Thoracic aorta (tissue), 2 donors: ENCODE measurements at places on chromosomes 2 and 18. TPM values are rescaled to one million over a fixed set of nuclear protein-coding genes. Genes with fewer than 3 reads are reported as not detected.

- peak overlapping the region; percentile 56 for H3K27ac ChIP-seq
- H3K27me3 ChIP-seq: no peaks in the 10 kb centered on the region
- H3K36me3 ChIP-seq: no peaks in the 10 kb centered on the region
- peak; percentile 19 for DNase-seq
- no peaks in the 10 kb centered on the region for H3K4me1 ChIP-seq
These were observed 8.7 kb upstream of the KIAA2012 start for GRCh38 chr2:202064171-202064880.

DNA sequence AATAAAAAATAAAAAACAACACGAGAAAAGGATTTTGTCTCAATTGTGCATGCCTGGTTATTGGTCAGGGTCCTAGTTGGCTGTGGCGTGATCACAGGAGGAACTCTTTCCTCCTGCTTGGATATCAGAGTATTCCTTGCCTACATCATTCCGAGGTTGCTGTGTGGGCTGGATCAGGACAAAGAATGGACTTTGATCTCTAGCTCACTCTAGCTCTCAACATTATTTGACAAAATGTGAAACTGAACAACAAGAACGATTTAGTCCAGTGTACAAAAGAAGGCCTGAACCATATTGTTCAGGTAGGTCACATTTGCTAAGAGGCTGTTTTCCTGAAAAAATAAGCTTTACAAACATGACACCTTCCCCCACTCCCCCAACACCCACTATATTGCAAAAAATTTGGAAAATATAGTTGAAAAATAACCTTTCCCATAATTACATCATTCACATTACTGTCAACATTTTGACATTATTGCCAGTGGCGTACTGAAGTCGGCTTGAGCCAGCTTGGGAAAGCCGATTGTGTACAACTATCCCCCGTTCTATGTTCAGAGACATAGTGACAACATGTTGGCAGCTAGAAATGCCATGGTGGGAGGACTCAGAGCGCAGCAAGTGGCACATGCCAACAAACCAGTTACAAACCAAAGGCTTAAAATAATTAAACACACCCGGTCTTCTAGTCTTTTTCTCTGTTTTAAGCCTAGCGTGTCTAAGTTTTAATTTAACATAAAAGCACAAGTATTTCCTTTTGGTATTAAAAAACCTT lies 179.0 kb downstream of the LPIN1 start:
- no peak for DNase-seq
- H3K36me3 ChIP-seq: no peaks in the 10 kb centered on the region
- no peak overlapping the region for H3K27ac ChIP-seq
- H3K4me3 ChIP-seq: no peak overlapping the region
- H3K4me1 ChIP-seq: no peaks in the 10 kb centered on the region

DNA sequence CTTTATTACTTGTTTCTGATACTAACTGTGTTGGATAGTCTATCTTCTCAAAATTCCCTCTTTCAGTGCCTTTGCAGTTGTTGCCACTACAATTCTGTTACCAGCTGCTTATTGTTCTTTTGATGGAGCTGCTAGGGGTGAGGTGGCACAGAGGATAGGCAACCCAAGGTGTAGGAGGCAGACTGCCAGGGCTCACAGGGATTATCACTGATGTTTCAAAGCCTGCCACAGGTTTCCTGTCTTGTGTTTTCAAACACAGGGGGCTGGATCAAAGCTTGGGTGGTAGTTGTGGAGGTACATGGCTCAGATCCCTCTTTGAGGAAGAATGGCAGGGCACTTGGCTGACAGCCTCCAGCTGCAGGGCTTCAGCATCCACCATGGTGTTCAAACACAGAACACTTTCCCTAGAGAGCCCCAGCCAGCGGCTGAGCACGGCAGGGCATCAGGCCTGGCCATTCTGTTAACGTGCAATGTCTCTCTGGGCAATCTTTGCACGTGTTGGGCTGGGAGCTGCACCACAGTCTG lies 87.1 kb downstream of the POLE4 start:
- no peak for DNase-seq
- no peak overlapping the region for H3K27ac ChIP-seq
- H3K4me1 ChIP-seq: peaks cover 12% of the 10 kb centered on the region

The GPR45 gene
- total RNA-seq: not detected

The WNT10A gene
- not detected for total RNA-seq

- no peaks in the 10 kb centered on the region for H3K4me1 ChIP-seq
- no peak overlapping the region for H3K4me3 ChIP-seq
- no peak overlapping the region for H3K27ac ChIP-seq
- no peaks in the 10 kb centered on the region for H3K27me3 ChIP-seq
- no peak for DNase-seq
These were observed 80.2 kb upstream of the ZC3H15 start for GRCh38 chr2:186405842-186406241.

GRCh38 chr2:26692897-26693849 lies 651 bp downstream of the KCNK3 start:
- DNase-seq: no peak
- peak overlapping the region; percentile 58 for H3K27ac ChIP-seq
- H3K36me3 ChIP-seq: no peaks in the 10 kb centered on the region
- peak overlapping the region; percentile 74 for H3K4me3 ChIP-seq
- peaks cover 62% of the 10 kb centered on the region for H3K4me1 ChIP-seq

The WDR43 gene
- 76.4 TPM for total RNA-seq

DNA sequence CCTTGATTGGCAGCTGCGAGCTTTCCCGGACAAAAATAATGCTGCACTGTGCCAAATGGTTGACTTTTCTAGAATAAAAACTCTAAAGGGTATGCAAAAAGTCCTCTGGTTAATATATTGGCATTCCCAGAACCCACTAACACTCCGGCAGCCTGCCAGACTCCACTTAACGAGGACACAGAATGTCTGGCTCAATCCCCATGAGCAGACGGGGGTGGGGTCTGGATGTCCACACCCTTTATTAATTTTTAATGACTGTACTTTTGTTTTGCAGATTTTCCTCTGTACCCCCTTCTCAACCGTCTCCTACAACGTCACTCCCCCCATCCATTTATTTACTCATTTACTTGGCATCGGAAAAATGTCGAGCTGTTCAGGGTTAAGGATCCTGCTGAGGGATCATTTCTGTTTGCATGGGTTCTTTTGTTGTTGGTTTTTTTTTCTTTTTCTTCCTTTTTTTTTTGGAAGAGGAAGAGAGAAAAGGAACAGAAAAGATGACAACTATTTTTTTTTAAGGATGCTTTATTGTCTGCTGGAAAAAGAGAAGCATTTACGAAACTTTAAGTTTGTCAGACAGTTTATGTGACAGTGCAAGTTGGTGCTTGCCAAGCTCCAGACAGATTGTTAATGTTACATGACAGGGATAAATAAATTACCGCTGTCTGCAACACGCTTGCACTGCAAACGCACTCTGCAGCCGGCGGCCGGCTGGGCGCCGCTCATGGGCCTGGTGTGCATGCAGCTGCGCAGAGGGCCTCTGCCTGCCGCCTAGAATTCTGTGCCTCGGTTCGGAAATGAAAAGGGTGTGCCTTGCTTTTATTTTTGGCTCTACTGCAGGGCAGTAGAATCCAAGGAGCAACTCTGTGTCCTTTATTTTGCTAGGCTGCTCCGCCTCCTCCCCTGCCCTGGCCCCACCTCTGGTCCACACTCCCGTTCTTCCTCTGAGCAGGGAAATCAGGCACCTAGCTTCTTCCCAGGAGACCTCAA lies 3.6 kb downstream of the LDLRAD4 start:
- peaks cover 51% of the 10 kb centered on the region for H3K4me1 ChIP-seq
- H3K4me3 ChIP-seq: peak overlapping the region; percentile 92
- peak overlapping the region; percentile 94 for H3K27ac ChIP-seq
- DNase-seq: no peak
- no peaks in the 10 kb centered on the region for H3K27me3 ChIP-seq

The TUBA3E gene
- not detected for total RNA-seq

The C2orf15 gene
- total RNA-seq: 4.9 TPM

The LRRC30 gene
- total RNA-seq: not detected

- H3K27ac ChIP-seq: no peak overlapping the region
- no peaks in the 10 kb centered on the region for H3K36me3 ChIP-seq
- no peaks in the 10 kb centered on the region for H3K27me3 ChIP-seq
- no peaks in the 10 kb centered on the region for H3K4me1 ChIP-seq
- no peak for DNase-seq
- no peak overlapping the region for H3K4me3 ChIP-seq
These were observed 130.6 kb downstream of the CCDC85A start for GRCh38 chr2:56314371-56314770.

The HOXD10 gene
- not detected for total RNA-seq

GRCh38 chr2:197072533-197072932 lies 146.0 kb upstream of the PGAP1 start:
- peaks cover 12% of the 10 kb centered on the region for H3K4me1 ChIP-seq
- no peak overlapping the region for H3K27ac ChIP-seq
- no peak overlapping the region for H3K4me3 ChIP-seq
- no peaks in the 10 kb centered on the region for H3K27me3 ChIP-seq

DNA sequence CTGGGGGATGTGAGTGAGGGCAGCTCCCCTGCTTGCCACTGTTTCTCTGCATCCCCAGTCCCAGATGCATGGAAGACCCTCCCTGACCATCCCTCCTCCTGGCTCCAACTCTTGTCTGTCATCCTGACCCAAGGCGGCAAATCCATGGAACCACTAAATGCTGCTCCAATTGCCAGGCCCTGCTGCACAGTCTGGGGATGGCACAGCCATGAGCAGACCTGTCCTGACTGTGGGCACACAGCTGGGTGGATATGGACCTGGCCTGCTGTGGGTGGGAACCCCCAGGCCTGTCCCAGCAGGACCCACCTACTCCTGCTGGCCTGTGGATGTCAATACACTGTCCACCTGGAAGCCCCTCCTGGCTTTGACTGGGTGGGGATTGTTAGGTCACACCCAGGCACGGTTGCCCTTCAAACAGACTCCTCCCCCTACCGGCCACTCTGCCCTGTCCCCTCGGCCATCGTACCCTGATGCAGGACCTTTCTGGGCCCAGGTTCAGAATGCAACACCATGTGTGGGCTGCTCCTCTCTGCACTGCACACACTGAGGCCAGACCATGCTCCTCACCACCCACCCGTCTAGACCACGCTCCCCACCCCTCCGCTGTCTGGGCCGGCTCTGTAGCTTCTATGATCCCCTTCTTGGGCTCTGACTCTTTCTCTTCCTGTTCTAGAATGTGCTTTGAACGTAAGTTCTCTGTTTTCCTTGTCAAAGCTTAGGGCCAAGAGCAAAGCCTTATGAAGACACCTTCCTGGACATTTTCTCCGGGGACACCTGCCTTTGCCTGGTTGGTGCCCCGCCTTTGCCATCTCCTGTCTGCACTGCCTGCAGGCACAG lies 57.9 kb downstream of the INPP5D start:
- DNase-seq: no peak
- H3K36me3 ChIP-seq: no peaks in the 10 kb centered on the region
- H3K4me3 ChIP-seq: no peak overlapping the region
- no peak overlapping the region for H3K27ac ChIP-seq
- H3K4me1 ChIP-seq: no peaks in the 10 kb centered on the region

DNA sequence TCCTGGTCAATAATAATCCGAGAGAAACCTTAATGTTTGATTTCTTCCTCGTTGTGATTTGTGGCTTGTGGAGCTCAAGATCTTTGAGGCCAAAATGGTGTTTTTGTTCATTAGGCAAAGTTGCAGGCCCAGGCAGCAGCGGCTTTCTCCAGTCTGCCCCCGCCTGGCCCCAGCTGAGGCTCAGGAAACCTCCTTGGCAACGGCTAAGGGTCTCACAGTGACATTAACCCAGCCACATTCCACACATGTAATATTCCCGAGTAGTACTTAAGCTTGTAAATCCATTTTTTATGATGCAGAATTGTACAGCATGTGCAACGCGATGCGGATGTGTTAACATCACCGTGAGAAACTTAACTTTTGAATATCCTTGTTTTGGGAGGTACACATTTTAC lies 200.1 kb downstream of the BCL11A start:
- H3K4me1 ChIP-seq: no peaks in the 10 kb centered on the region
- H3K27me3 ChIP-seq: no peaks in the 10 kb centered on the region
- H3K36me3 ChIP-seq: no peaks in the 10 kb centered on the region
- no peak for DNase-seq
- no peak overlapping the region for H3K27ac ChIP-seq
- H3K4me3 ChIP-seq: no peak overlapping the region

DNA sequence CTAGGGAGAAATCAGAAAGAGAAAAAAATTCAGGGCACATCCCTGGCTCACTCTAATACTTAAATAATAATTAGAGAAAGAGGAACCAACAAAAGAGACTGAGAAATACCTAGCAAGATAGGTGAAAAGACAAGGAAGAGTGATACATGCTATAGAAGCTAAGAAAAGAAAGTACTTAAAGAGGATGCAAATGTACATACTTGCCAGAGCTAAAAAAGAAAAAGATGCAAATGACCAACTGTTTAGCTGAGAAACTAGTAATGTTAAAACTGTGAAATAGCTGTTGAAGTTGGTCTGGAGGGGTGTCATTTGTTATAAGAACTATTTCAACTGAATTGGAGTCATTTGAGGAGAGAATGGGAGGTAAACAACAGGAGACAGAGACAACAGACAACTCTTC lies 412.2 kb downstream of the SPAG16 start:
- no peak overlapping the region for H3K4me3 ChIP-seq
- no peaks in the 10 kb centered on the region for H3K27me3 ChIP-seq
- H3K27ac ChIP-seq: no peak overlapping the region
- DNase-seq: no peak

DNA sequence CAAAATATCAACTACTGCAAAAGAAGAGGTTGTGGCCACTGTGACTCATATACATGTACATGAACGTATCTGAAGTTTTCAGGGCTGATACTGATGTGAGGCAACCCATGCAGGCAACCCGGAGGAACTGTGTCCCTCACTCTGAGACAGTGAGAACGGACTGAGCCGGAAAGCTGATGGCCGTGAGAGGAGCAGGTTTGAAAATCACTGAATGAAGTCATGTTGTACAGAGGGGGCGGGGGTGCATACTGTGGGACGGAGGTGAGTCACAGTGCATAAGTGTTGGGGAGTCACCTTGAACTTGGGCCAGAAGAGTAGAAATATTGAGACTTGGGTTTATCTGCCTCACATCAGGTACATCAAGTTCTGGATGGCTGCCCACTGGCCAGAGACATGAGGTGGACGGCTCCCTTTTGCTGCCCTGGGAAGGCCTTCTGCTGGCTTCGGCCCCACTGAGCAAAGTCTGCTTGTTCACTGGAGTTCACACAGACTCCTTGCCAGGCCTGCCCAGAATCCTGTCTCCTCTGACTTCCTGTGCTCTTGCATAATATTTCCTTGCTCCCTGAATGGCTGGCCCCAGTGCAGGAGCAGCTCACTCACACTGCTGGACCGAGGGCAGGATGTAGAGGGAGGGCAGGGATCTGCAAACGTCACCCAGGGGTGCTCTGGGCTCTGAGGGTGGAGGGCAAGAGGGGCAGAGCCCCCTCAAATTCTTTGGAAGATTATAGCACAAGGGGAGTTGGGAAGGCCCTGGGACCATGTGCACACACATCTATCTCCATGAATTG lies 18.1 kb downstream of the EPAS1 start:
- peaks cover 72% of the 10 kb centered on the region for H3K4me1 ChIP-seq
- peak; percentile 93 for DNase-seq
- peak overlapping the region; percentile 97 for H3K27ac ChIP-seq
- peak overlapping the region; percentile 39 for H3K4me3 ChIP-seq
- no peaks in the 10 kb centered on the region for H3K36me3 ChIP-seq
- H3K27me3 ChIP-seq: no peaks in the 10 kb centered on the region

The ALLC gene
- total RNA-seq: not detected

The ARL4C gene
- total RNA-seq: 18.2 TPM
